ENCODE measurements at places on chromosomes 2 and 18. TPM values are rescaled to one million over a fixed set of nuclear protein-coding genes. Genes with fewer than 3 reads are reported as not detected.

DNA sequence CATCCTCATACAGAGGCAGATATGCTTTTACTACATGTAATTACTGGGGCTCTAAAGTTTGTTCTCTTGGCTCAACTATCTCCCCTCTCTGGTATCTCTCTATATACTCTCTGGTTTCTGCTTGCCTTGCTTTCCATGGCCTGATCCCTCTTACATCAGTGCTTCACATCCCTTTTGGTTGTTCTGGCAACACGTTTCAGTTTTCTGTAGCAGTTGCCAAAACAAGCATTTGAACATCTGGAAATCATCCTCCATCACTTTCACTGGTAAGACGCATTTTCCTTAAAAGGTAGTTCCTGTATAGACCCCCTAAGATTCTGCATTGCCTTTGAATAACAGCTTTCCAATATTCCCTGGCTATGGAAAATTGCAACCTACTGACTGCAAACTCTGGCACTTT is 25.9 kb downstream of the COL5A2 start:
- no peak for DNase-seq
- H3K4me1 ChIP-seq = peaks cover 95% of the 10 kb centered on the region
- peak overlapping the region; percentile 65 for H3K27ac ChIP-seq
- H3K27me3 ChIP-seq = no peaks in the 10 kb centered on the region

DNA sequence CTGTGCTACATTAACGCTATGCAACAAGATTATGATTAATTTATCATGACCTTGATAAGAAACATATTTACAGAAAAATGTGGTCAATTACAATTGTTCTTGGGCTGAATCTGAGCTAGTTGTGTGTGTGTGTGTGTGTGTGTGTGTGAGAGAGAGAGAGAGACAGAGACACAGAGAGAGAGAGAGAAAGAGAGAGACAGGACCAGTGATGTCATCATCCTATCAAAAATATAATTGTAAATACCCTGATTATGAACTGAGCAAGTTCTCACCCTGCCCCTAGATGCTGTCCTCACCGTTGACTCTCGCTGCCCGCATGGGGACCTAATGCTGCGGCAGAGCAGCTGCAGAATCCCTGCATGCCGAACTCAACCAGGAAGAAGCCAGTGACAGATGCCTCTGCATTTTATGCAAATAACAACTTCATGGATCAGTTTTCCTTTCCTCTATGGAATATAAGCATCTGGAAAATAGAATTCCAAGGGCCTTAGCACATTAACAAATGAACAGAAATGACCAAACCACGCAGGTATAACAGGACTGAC is 512.5 kb downstream of the PLCL1 start:
- no peak overlapping the region for H3K4me3 ChIP-seq
- no peaks in the 10 kb centered on the region for H3K36me3 ChIP-seq
- DNase-seq = no peak
- H3K27me3 ChIP-seq = peaks cover 61% of the 10 kb centered on the region
- H3K4me1 ChIP-seq = no peaks in the 10 kb centered on the region

DNA sequence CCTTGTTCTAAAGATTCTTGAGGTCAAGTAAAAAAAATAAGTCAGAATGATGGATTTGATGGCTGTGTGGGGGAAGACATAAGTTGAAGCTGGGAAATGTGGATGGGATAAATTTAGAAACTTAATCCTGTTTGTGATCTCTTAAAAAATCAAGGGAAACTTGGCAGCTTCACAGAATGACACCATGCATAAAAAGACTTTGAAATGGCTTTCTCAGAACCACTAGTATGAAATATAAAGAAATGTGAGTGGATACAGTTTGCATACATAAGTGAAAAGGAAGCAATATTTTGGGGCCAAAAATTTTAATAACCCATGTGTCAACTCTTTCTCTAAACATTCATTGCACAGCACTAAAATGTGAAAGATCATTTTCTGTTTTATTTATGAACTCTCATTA is 21.7 kb downstream of the CDH19 start:
- H3K36me3 ChIP-seq = no peaks in the 10 kb centered on the region
- H3K4me3 ChIP-seq = no peak overlapping the region
- no peaks in the 10 kb centered on the region for H3K4me1 ChIP-seq
- H3K27ac ChIP-seq = no peak overlapping the region
- no peak for DNase-seq

DNA sequence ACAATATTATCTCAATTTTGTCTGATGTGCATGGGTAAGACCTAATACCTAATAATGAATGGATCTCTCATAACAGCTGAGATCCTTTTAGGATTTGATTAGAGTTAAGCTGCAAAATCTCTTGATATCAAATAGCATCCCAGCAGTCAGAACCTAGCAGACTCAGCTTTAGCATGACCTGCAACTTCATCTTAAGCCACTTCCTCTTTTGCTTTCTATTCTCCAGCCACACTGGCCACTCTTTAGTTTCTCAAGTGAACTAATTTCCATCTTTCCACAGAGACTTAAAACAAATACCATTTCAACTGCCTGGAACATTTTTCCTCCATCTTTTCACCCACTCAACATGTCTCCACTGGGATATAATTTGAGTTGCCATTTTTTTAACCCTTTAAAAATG is 1251.6 kb upstream of the ZEB2 start:
- no peak overlapping the region for H3K27ac ChIP-seq
- H3K36me3 ChIP-seq = no peaks in the 10 kb centered on the region
- H3K27me3 ChIP-seq = no peaks in the 10 kb centered on the region
- no peak overlapping the region for H3K4me3 ChIP-seq
- DNase-seq = no peak
- peaks cover 11% of the 10 kb centered on the region for H3K4me1 ChIP-seq

DNA sequence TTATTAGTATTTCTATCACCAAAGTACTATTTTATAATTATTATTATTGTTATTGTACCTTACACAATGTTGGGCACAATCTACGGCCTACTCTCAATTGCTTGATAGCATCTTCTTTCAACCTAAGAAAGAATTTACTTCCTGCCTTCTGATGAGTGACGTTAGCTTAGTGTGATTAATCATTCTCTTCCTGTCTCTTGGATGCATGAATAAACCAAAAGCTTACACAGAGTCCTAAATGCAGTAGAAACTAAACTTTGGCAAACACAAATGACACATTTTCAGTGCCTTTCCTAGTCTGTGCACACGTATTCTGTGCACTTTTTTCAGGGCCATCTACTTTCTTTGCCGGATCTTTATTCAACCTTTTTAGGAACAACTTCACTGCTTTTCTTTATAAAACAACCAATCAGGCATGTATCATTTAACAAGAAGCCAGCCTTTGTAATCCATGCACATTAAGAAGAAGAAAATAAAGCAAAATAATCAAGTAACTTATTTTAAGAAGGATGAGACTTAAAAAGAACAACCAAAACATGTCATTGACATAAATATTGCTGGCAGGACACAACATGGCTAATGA is 19.1 kb downstream of the TRAK2 start:
- H3K4me3 ChIP-seq = no peak overlapping the region
- H3K4me1 ChIP-seq = peaks cover 31% of the 10 kb centered on the region
- no peaks in the 10 kb centered on the region for H3K27me3 ChIP-seq
- no peak for DNase-seq

DNA sequence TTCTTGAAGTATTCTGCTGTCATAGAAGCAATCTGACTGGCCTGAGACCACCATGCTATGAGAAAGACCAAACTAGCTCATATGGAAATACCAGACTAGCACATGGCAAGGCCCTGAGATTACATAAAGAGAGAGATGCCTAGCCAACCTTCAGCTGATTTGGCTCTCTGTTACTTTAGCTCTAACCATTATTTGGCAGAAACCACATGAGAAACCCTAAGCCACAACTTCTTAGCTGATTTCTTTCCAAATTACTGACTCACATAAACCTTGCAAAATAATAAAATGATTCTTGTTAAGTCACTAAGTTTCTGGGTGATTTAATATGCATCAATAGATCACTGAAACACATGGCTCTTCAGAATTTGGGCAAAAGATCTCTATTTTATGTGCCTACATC is 295.0 kb upstream of the ZNF521 start:
- no peaks in the 10 kb centered on the region for H3K27me3 ChIP-seq
- H3K4me3 ChIP-seq = no peak overlapping the region
- H3K4me1 ChIP-seq = peaks cover 29% of the 10 kb centered on the region
- H3K27ac ChIP-seq = no peak overlapping the region
- H3K36me3 ChIP-seq = no peaks in the 10 kb centered on the region

- DNase-seq = no peak
- no peaks in the 10 kb centered on the region for H3K4me1 ChIP-seq
- H3K4me3 ChIP-seq = no peak overlapping the region
- no peaks in the 10 kb centered on the region for H3K36me3 ChIP-seq
- H3K27ac ChIP-seq = no peak overlapping the region
These were observed 15.8 kb upstream of the VRK2 start for GRCh38 chr2:58030771-58031170.

The CHN1 gene
- total RNA-seq = 23.7 TPM

The FSIP2 gene
- 3.4 TPM for total RNA-seq

DNA sequence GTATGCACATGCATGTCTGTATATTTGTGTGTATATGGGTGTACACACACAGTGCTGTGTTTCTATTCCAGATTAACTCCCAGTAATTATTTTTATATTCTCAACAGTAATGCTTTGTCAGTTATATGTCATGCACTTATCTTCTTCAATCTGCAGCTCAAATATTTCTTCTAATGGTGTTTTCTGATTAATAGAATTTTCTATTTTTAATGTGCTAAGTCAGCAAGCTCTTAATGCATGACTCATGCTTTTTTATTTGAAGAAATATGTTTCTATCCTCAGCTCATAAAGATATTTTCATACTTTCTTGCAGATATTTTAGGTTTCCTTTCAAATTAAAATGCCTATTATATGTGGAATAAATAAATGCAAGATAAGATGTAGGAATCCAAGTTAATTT is 59.7 kb upstream of the TMEM18 start:
- DNase-seq = no peak
- peaks cover 7% of the 10 kb centered on the region for H3K27me3 ChIP-seq
- H3K27ac ChIP-seq = no peak overlapping the region
- no peak overlapping the region for H3K4me3 ChIP-seq
- peaks cover 13% of the 10 kb centered on the region for H3K4me1 ChIP-seq

The INHBB gene
- total RNA-seq = 0.50 TPM

DNA sequence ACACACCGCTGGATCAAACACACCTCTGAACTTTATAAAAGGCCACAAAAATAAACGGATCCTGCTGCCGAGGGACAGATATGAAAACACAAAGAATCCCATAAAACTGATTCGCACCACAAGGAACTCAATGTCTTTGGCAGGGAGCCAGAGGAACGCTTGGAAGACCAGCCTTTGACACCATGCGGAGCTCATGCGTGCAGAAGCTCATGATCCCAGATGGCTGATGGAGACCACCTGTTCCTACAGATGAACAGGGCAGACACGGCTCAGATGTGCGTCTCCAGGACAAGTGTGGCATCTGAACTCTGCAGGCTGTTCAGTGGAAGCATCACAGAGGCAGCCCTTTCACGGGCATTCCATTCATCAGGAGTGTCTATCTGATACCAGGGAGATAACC is 24.9 kb downstream of the COPS9 start:
- H3K4me1 ChIP-seq = peaks cover 3% of the 10 kb centered on the region
- peaks cover 27% of the 10 kb centered on the region for H3K27me3 ChIP-seq
- no peak for DNase-seq
- H3K36me3 ChIP-seq = no peaks in the 10 kb centered on the region
- H3K27ac ChIP-seq = no peak overlapping the region
- H3K4me3 ChIP-seq = no peak overlapping the region

GRCh38 chr2:228048838-228049490 is 132.5 kb downstream of the SPHKAP start:
- no peaks in the 10 kb centered on the region for H3K36me3 ChIP-seq
- H3K4me1 ChIP-seq = no peaks in the 10 kb centered on the region
- H3K27me3 ChIP-seq = peaks cover 2% of the 10 kb centered on the region
- no peak overlapping the region for H3K4me3 ChIP-seq
- no peak for DNase-seq

DNA sequence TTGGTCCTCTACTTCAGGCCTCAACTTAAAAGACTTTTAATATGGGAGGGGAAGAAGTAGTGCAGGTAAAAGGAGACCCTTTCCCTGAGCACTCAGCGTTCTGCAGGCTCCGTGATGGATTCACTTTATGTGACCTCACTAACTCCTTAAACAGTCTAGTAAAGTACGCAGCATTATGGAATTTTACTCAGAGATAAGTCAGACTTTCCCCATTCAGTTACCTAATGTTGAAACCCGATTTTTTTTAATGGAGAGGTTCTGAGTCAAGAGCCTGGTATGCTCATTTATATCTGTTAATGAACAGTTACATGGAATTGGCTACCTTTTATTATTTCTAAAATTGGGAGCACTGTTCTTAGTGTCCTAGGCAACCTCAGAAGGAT is 34.1 kb downstream of the RASGRP3 start:
- no peak overlapping the region for H3K4me3 ChIP-seq
- no peak for DNase-seq
- H3K27ac ChIP-seq = no peak overlapping the region
- no peaks in the 10 kb centered on the region for H3K36me3 ChIP-seq

GRCh38 chr2:190880378-190881083 is at the start of gene GLS:
TSS of gene GLS (plus strand) at chr2:190880821. CDS start at chr2:190881085, 264 bp downstream.
- H3K27me3 ChIP-seq = no peaks in the 10 kb centered on the region
- H3K27ac ChIP-seq = peak within 1 kb of the TSS; percentile 96
- H3K4me3 ChIP-seq = peak within 1 kb of the TSS; percentile 93
- no peaks in the 10 kb centered on the region for H3K36me3 ChIP-seq
- peaks cover 39% of the 10 kb centered on the region for H3K4me1 ChIP-seq

- H3K36me3 ChIP-seq = no peaks in the 10 kb centered on the region
- H3K4me1 ChIP-seq = peaks cover 20% of the 10 kb centered on the region
- no peaks in the 10 kb centered on the region for H3K27me3 ChIP-seq
- no peak overlapping the region for H3K4me3 ChIP-seq
These were observed 216.3 kb downstream of the ANAPC1 start for GRCh38 chr2:111667542-111668273.

- no peaks in the 10 kb centered on the region for H3K4me1 ChIP-seq
- H3K4me3 ChIP-seq = no peak overlapping the region
- H3K36me3 ChIP-seq = no peaks in the 10 kb centered on the region
- no peak overlapping the region for H3K27ac ChIP-seq
- H3K27me3 ChIP-seq = no peaks in the 10 kb centered on the region
These were observed 54.2 kb upstream of the POMC start for GRCh38 chr2:25222477-25223121.

DNA sequence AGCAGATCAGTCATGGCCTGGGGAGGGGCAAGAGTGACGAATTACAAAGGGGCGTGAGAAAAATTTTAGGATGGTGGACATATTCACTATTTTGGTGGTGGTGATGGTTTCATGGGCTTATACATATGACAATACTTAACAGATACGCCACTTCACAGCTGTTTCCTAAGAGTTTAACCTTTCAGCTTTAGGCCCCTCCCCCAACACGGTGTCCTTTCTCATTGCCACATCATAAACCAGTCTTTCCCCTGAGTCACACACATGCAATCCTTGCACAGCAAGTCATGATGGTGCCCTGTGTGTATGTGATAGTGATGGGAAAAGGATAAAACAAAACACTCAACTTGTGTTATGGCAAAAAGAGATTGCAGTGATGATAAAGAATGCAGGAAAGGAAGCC is 47.6 kb upstream of the IL1R1 start:
- no peak for DNase-seq
- no peaks in the 10 kb centered on the region for H3K4me1 ChIP-seq
- no peak overlapping the region for H3K4me3 ChIP-seq
- no peak overlapping the region for H3K27ac ChIP-seq
